NCI-H2081 (cell line): ENCODE measurements at places on chromosomes 5 and 9.

DNA sequence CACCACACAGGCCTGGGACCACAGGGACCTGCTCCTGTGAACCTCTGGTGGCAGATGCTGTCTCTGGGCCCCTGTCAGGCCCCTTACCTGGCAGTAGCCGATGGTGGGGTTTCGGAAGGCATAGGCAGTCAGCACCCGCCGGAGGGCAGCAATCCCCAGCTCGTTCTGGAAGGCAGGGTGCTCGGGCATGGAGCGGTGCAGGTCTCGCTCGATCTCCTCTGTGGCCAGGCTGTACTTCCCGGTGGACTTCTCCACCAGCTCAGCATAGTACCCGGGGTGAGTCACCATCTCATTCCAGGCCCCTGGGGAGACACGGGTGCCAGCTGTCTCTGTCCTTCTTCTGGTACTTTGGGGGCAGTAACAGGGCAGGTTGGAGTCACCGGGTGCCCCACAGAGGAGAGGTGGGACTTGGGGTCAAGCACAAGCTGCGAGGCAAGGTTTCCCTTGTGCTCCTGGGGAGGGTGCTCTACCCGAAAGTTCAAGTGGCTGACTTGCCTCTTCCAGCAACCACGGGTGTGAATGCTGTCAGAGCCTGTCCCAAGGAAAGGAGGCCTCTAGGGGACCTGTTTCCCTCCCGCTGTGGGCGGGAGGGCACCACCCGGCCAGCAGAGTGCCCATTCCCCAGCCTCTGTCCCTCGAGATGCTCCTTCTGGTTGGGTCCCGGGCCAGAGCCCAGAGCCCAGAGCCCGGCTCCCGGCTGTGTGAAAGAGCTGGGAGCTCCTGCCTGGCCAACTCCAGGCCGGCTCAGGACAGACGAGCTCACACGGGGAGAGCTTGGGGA is 19.8 kb upstream of the MRNIP start:
- DNase-seq: no peak

- no peak for DNase-seq
These were observed 42.8 kb upstream of the FABP6 start for GRCh38 chr5:160186480-160186879.

DNA sequence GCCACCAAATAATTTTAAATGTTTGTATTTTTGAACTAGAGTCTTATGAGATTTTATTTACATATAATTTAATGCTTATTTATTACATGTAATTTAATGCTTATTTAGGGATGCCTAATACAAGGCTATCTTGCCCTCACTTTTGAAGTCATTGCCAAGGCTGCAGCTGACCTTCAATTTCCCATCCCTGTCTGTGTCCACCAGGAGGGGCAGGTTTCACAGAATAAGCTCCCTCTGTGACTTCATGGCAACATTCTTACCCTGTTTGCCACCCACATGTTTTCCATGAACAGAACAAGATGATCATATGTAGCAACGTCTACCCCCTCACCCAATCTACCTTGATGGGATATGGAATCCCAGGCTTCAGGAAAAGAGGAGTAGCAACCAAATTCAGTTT is 27.0 kb downstream of the C5 start:
- DNase-seq: no peak

DNA sequence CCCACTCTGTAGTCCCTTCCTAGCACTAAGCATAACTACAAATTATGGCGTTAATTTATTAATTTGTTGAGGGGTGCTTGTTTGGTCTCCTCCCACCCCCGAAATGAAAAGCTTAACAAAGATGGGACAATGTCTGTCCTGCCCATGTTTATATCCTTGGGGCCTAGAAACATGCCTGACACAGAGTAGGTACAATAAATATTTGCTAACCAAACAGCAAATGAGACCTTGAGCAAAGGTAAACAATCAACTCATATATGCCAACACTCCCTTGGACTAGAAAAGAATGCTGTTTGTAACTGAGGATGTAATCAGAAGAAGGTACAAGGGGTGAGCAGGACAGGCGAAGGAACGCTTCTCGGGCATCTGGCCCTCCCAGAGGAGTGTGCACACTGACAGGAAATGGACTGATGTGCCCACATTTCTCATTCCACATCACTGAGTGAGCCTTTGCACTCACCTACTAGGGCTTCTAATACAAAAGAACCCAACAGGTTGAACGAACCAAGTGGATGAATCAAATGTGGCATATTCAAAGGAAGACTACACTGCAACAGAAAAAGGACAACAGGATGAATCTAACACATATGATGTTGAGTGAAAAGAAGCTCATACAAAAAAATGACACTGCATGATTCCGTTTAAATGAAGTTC is 66.8 kb downstream of the MED27 start:
- DNase-seq: no peak

DNA sequence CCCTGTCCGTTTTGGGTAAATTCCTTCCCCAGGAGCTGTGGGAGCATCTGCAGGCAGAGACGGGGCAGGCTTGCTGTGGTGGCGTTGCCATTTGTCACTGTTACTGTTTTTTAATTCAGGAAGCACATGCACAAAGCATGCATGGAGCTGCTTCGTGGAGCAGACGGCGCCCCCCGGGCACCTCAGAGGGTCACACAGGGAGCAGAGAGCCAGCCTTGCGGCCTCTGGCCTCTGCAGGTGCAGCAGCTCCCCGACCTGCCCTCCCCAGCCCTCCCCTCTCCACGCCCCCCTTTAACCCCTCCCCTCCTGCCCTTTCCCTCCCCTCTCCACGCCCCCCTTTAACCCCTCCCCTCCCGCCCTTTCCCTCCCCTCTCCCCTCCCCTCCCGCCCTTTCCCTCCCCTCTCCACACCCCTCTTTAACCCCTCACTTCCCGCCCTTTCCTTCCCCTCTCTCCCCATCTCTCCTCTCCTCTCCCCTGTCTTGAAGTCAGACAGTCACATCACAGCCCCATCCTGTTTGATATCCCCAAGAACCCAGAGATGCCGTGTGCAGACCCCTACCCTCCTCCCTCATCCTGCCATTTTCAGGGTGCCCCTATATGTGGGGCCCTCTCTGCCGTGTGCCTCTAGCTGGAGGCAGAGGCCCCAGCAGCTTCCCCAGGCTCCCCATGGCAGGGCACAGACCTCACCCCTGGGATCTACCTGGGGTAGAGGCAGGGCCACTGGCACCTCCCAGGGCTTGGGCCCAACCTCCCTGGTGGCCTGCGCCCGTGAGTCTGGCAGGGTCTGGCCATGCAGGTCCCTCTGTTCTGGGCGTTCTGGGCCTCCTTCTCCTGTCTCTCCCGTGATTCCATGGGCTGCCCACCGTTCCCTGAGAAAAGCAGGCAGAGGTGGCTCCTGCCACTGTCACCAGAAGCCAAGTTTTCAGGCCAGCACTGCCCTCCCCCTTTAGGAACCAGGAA is 29.6 kb upstream of the UBAC1 start:
- peak; percentile 45 for DNase-seq

DNA sequence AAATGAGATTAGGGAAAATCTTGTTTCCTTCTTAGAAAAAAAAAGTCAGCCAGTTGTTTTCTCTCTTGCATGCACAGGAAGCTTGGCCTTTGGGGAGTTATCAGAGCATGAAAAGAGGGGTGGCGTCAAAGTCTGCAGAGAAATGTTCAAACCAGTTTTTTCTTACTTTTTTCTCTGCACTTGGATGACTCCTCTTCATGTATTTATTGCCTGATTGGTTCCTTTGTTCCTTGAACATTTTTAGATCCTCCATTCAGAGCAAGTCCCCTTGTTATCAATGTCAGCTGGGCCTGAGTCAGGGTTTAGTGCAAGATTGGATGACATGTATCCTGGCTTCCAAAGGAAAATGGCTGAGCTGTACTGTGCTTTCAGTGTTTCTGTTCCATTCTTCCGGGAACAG is 392.6 kb upstream of the BRINP1 start:
- no peak for DNase-seq

- DNase-seq: no peak
These were observed 72.9 kb downstream of the SERINC5 start for GRCh38 chr5:80182809-80183580.

- no peak for DNase-seq
These were observed 122.0 kb downstream of the TLE4 start for GRCh38 chr9:79693750-79694149.

- peak; percentile 31 for DNase-seq
These were observed 201.7 kb downstream of the BNC2 start for GRCh38 chr9:16668734-16669295.

- no peak for DNase-seq
These were observed 22.6 kb upstream of the NOTCH1 start for GRCh38 chr9:136568288-136569081.

GRCh38 chr5:95928724-95929253 is 32.9 kb downstream of the ELL2 start:
- DNase-seq: no peak

- no peak for DNase-seq
These were observed 89.7 kb upstream of the SLC44A1 start for GRCh38 chr9:105154723-105155191.

- DNase-seq: no peak
These were observed 11.2 kb downstream of the RICTOR start for GRCh38 chr5:39063037-39063436.

- DNase-seq: peak; percentile 94
These were observed 61.7 kb downstream of the TRIO start for GRCh38 chr5:14204785-14205321.

DNA sequence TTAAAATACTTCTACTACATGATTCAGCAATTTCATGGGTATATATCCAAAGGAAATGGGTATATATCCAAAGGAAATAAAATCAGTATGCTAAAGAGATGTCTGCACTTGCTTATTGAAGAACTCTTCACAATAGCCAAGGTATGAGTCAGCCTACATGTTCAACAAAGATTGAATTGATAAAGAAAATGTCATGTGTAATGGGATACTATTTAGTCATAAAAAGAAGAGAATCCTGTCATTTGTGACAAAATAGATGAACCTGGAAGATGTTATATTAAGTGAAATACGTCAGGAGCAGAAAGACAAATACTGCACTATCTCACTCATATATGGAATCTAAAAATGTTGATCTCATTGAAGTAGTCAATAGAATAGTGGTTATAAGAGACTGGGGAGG is 944.5 kb upstream of the CTNND2 start:
- no peak for DNase-seq

- no peak for DNase-seq
These were observed 23.0 kb downstream of the EPB41L4B start for GRCh38 chr9:109297899-109298298.

- DNase-seq: peak; percentile 15
These were observed 2.4 kb upstream of the PITX1 start for GRCh38 chr5:135036405-135036804.

DNA sequence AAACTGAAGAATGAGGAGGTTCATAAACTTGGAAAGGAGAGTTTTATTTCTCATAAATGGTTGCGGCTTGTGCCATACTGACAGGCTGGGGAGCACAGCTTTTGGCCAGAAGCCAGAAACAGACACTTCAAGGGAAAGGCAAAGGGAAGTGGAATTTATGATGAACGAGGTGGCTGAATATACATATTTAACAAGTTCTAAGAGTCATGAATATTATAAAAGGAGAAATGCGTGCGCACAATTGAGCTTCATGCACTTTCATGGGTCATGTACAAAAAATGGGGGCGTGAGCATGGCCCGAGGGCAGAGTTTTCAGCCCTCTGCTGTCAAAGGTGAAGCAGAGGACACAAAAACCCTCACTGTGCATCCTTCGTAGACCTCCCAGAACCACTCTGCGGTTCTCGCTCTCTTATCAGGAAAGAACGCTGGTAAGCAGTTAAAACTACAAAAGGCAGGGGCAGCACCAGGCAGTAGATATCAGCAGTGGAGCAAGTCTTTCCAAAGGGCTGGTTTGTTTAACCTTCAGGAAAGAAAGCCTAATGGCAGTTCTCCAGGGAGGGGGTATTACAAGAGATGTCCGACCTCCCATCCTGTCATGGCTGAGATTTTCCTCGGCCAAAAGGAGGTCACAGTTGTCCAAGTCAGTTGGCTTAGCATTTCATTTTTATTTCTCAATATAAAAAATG is 29.0 kb downstream of the AUH start:
- no peak for DNase-seq

GRCh38 chr5:81409896-81410295 is 16.0 kb upstream of the ACOT12 start:
- DNase-seq: no peak

DNA sequence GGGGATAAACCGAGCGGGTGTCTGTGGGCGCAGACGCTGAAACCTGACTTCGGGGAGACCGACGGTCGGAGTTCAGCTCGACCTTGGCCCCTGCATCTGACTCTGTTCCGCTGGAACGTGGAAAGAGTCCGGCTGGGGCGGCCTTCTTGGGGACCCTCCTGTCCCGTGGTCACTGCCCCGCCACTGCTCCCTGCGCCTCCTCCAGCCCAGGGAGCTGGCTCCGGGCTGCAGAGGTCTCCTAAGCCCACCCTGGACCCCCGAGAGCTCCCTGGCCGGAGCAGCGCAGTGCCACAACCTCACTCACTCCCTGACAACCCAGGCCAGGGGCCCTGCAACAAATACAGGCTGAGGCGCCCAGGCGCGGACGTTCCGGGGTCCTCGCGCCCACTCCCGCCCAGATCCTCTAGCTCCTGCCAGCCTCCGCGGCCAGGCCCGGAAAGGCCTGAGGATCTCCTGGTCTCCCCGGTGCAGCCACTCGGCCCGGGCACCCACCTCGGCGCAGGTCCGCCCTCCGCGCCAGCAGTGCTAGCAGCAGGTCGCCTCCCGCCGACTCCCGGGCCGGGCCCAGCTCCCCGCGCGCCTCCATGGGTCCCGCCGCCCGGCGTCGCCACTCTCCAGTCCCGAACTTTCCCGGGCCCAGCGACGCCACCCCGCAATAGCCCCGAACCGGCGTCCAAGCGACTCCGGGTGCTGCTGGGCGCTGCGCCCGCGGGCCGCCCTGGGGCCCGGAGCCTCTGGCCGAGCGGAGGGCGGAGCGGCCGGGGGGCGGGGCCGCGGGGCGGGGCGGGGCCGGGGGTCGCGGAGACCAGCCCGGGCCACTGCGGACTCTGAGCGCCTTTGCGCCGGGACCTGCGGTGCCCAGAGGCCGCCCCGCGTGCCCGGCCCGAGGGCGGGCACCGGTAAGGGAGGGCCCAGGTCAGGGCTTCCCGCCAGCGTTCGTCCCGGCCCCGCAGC is 2.2 kb downstream of the LHX3 start:
- DNase-seq: no peak

DNA sequence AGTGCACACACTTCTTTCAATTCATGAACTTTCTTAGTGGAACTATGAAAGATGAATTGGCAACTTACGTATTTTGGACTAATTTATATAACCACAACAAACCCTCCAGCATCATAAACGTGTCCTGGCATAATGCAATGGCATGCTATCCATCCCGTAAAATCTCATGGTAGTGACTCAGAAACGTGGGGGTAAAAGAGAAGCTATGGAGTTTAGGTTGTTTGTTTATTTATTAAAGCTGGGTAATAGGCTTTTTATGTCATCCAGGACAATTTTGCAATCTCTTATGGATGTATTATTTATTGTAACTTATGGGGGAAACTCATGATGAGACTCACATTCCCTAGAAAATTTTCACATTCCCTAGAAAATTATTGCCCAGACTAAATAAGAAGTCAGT is 106.3 kb downstream of the GDA start:
- no peak for DNase-seq

GRCh38 chr5:146527785-146528184 is 11.8 kb upstream of the GPR151 start:
- no peak for DNase-seq

- DNase-seq: no peak
These were observed 3.2 kb upstream of the SMIM32 start for GRCh38 chr5:136195971-136196820.

GRCh38 chr9:111661802-111662521 is 557 bp downstream of the GNG10 start:
- no peak for DNase-seq

- no peak for DNase-seq
These were observed 236.2 kb downstream of the PRELID2 start for GRCh38 chr5:145598983-145599382.

GRCh38 chr5:109788596-109788995 is 98.9 kb downstream of the MAN2A1 start:
- no peak for DNase-seq
